ENCODE measurements at places on chromosomes 6 and 20.

DNA sequence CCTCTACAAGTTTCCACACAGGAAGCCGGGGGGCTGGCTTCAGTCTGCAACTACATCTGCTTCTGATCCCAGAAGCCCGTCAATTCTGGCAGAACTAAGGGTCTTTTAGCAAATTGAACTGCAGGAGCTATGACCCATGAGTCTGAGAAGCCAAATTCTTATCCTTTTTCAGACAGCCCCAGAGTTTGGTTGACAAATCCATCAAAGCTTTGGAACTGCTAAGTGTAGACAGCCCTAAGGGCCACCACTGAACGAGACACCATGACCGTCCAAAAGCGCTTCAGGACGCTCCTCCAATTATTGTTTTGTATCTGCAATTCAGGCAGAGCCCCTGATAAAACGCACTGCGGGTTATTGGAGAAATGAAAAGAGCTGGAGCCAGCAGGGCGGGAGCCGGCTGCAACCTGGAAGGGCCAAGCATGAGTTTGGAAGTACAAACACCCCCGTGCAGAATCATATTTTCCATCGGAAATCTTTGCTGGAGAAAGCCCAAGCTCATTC lies 67.1 kb downstream of the GNAS-AS1 start:
- no peak for DNase-seq

GRCh38 chr20:62751551-62752150 lies 43.0 kb downstream of the NTSR1 start:
- no peak for DNase-seq

- DNase-seq, result no peak
These were observed 20.2 kb downstream of the HEBP2 start for GRCh38 chr6:138424004-138424904.

- DNase-seq, result peak; percentile 19
These were observed 329.3 kb downstream of the NRN1 start for GRCh38 chr6:5677219-5678000.

DNA sequence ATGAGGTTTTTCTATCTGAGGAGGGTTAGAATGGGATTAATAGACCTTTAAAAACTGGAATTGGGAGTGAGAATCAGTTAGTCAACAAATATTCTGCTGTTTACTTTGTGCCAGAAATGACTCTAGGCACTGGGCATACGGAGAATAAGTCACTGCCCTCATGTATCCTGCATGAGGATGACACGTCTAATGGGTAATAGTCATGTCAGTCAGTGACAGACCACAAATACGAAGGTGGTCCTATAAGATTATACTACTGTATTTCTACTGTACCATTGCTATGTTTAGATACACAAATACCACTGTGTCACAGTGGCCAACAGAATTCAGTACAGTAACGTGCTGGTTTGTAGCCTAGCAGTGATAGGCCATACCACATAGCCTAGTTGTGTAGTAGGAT lies 30.7 kb downstream of the ZFAND3 start:
- no peak for DNase-seq

DNA sequence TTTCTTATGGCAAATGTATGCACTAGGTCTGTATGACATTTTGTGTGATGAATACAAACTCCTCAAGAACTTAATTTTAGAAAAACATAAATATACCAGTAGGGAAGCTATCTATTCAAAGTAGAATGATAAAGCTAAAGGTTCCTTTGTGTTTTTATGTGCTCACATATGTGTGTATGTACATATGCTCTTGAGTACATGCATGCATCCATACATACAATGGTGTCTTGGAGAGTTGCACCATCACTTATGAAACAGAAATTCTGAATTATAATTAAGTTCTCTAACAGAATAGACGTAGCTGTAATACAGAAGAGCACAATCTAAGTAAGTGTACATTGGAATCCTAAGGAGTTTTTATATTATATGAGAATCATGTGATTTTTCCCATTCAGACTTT lies 2.3 kb downstream of the NKAIN2 start:
- DNase-seq, result no peak

DNA sequence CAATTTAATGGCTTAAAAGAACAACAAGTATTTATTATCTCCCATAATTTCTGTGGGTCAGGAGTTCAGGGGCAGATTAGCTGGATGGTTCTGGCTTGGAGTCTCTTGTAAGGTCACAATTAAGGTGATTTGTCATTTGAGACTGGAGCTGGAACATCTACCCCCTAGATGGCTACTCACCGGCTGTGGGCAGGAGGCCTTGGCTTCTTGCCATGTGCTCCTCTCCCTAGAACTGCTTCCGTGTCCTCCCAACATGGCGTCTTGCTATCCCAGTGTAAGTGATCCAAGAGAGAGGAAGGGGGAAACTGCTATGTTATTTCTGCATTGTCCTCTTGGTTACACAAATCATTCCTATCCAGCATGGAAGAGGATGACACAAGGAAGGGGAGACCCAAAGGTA lies 210.2 kb upstream of the ECI2 start:
- DNase-seq, result no peak

DNA sequence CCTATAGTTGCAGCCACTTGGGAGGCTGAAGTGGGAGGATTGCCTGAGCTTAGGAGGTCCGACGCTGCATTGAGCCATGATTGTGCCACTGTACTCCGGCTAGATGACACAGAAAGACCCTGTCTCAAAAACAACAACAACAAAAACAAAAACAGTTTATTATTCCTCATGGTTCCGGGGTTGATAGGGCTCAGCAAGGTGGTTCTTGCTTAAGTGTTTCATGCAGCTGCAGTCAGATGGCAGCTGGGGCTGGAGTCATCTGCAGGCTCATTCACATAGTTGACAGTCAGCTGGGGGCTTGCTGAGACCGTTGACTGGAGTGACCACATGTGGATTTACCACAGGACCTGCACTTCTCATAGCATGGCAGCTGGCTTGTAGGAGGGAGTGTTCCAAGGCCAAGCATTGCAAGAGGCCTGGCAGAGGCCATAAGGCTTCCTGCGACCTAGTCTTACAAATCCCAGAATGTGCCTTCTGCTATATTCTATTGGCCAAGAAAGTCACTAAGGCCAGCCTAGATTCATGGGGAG lies 28.9 kb upstream of the NNAT start:
- DNase-seq, result no peak

GRCh38 chr6:39947611-39948068 lies 13.4 kb upstream of the MOCS1 start:
- peak; percentile 51 for DNase-seq

GRCh38 chr6:30062471-30063178 lies 1.6 kb downstream of the POLR1H start:
- no peak for DNase-seq

DNA sequence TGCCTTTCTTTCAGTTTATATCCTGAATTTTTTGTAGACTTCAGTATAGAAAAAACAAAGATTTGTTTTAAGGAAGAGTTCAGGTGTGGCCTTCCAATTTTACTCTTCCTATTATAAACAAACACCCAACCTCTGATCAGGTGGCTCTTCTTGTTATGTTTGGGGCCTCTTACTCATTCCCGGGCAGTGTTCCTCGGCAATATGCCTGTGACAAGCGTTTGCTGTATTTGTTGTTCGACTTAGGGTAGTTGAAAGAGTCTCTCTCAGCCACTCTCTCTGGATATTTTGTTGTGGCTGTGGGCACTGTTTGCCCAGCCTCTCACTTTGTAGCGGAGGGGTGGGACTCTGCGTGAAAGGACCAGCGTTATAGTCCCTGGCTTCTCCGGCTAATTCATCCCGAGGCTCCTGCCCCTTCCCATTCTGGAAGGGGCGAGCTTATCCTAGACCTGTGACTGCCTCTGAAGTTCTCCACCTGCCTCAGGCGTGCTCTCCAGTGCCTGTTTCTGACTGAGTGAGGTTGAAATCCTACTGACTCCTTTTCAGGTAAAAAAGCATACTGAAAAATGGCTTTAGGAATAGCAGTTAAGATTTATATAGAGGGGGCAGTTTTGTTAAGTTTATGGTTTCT lies 97.4 kb downstream of the PLCB4 start:
- DNase-seq, result no peak

DNA sequence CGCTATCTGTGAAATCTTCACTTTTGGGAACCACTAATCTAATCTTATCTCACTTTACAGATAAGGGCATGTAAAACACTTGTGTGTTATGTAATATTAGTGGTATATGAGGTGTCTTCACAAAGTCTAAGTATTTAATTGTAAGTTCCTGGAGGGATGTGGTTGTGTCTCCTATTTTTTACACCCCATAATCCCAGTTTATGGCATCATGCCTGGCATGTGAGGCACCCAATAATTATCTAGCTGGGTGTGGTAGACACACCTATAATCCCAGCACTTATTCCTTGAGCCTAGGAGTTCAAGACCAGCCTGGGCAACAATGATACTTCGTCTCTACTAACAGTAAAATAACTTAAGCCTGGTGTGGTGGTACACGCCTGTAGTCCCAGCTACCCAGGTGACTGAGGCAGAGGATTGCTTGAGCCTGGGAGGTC lies 16.5 kb upstream of the TBCC start:
- DNase-seq, result no peak

DNA sequence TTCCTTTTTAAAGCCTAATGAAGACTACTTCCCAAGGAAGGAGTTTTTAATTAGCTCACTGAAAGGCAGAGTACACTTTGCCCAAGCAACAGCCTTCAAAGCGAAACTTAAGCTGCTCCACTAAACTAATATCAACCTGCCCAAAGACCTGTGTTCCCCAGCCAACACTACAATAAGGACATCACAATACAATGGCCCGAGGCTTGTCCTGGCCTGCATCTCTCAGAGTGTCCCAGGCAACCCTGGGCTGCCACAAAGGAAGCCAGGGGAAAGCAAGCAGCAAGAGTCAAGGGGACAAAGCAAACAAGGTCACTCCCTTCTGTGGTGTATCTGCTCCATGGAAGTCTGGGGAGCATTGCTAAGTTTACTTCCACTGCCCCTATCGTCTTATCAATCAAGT lies 52.3 kb downstream of the PIGU start:
- DNase-seq, result peak; percentile 28

- no peak for DNase-seq
These were observed 30.4 kb upstream of the MROH8 start for GRCh38 chr20:37209661-37210314.

DNA sequence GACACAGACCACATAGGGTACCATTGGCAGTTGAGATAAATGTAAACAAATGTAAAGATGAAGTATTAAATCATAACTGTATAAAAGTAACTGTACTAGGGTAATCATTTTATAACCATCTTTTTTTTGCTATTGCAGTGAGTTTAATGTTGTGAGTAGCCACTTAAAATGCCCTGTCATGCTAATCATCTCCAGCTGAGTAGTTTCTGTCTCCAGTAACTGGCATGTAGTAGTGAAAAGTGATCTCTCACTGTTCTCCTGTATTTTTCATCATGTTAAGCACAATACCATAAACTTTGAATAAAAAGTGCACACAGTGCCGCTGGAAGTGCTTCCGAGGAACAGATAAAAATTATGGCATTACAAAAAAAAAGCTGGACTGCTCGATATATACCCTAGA lies 45.0 kb upstream of the OPRM1 start:
- no peak for DNase-seq

DNA sequence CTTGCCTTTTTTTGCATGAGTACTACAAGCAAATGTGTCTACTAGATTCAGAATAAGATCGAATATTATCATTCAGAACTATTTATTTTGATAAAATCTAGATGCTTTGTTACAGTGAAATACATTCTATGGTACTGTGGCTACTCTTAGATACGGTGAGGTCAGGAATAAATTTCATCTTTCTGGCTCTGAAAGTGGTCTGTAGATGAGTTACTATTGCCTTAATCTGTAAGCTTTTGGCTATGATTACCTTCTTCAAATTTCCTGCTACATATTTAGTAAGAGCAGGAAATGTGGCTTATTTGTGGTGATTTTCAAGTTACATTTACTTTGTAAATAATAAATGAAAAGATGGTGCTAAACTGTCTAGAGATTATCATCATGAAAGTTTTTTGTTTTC lies 50.0 kb downstream of the SCAF8 start:
- no peak for DNase-seq

DNA sequence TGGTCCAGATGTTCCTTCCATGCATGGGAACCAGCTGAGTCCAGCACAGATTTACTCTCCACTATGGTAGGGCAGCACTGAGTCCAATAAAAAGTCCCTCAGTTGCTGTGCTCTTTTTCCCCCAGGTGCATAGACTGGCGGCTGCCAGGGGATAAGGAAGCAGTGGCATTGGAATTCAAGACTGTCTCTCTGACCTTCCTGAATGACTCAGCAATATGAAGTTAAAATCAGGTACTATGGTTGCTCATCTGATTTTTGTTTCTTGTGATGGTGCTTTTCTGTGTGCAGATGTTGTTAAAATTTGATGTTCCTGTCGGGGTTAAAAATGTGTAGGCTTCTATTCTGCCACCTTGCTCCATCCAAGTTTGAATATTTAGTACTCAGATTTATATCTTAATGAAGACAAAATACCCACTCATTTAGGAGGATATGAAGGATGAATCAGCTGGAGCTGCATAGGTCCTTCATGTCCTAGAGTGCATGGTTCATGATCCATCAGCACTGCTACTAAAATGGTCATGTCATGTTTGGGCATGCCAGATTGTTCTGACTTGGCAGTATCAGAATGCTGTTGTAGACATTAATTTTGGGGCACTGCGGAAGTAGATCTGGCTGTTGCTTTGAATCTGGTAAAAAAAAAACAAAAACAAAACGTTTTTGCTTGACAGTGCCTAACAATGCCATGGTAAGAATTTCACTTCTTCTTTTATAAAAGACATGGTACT lies 321.2 kb upstream of the MAP3K7 start:
- DNase-seq, result no peak

DNA sequence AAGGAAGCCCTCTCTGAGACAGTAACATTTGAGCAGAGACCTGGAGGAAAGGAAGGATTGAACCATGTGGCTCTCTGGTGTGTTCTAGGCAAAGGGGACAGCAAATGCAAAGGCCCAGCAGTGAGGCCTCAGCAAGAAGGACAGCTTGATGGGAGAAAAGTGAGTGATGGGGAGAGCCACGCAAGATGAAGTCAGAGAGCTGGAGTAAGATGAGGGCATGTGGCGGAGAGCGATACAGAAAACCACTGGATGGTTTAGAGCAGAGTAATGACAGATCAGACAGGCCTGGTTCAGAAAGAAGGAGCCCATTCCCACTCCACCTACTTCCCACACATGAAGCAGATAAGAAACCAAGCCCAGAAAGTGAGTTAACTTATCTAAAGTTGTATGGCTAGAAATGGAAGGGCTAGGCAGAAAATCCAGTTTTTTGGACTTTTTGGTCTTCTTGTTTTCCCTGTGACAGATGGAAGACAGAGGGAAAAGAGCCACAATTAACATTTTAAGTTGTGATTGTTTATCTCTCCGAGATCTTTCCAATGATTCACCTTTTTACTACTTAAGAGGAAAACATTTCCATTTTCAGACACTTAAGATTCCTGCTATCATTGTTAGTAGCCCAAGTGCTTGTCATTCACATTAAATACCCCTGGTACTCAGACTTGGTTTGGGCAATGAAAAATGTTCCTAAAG lies 723 bp upstream of the SNPH start:
- no peak for DNase-seq

- DNase-seq, result peak; percentile 84
These were observed at the start of gene ADGRB3 for GRCh38 chr6:68634726-68635411. Gene ADGRB3, plus strand, starts transcription at chr6:68635282. Its CDS starts 3,394 bp downstream, at chr6:68638676.

DNA sequence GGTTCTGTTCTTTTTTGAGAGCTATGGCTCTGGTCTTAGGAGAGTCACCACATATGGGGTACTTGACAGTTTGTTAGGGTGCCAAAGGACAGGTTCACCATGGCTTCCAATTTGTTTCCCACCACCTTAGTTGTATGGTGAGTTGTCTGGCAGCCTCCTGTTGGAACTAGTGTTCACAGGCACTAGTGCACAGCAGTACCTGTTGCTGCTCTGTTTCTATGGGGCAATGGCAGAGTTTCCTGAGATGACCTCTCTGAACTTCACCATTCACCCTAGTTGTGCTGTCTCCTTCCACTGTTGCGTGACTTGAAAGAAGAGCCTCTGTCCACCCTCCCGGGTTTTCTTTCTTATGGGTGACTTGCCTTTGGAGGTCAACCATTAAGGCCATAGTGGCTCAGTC lies 129.1 kb downstream of the JARID2 start:
- no peak for DNase-seq

Measured in mesendoderm (in vitro differentiated cells).